ENCODE measurements at places on chromosomes 13 and 19.

DNA sequence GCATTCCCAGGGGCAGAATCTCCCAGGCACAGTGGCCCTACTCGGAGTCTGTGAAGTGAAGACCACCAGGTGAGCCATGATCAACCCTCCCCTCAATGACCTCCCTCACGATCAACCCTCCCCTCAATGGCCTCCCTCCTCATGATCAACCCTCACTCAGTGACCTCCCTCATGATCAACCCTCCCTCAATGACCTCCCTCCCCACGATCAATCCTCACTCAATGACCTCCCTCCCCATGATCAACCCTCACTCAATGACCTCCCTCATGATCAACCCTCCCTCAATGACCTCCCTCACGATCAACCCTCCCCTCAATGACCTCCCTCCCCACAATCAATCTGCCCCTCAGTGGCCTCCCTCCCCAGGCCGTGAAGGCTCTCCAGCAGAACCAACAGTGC, 32.1 kb downstream of the SBNO2 start:
- DNase-seq = no peak

DNA sequence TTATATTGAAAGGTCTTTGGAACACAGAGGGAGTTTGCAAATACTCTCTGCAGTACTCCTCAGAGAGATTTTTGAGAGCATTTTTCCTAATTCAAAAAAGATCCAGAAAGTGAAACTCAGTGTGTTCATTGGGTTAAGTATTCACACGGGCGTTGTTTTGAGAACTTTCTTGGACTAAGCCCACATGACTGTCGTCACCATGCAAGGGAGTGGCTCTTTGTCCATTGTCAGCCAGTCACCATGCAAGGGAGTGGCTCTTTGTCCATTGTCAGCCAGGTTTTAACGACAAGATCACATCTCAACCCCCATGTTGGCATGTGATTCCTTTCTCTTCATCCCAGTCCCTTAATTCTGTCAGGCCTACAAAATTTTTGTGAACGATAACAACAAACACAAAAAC, 81.2 kb upstream of the STK24 start:
- DNase-seq = no peak

GRCh38 chr19:13302526-13303270, 152.5 kb downstream of the IER2 start:
- DNase-seq = no peak

DNA sequence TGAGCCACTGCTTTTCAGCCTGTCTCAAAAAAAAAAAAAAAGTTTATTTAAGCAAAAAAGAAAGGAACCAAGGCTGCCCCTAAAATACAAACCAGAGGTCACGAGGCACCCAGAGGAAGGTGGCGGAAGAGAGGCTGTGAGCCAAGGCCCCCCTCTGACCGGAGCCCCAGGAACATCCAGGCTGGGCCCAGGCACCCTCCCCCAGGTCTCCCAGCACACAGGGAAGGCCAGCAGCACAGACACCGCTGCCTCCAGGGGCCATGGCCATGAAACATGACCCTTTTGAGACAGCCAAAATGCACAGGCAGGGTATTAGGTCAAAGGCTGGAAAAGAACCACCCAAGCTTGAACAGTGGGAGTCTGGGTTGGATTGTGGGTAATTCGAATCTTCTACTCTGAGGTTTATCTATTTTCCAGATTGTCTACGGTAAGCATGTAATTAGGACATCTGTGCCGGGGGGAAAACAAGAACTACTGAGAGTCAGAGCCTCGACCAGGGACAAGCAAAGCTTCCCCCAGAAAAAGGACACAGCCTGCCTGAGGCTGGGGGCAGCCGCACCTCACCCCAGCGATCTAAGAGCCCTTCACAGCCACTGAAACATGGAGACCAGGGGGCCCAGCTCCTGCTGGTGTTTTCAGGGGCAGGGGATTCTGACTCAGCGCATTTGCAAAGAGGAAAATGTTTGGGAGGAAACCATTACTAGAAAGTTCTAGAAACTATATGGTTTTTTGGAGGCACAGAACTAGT, 8.4 kb downstream of the PEX11G start:
- DNase-seq = no peak

GRCh38 chr13:20686167-20686566, 17.3 kb upstream of the IL17D start:
- DNase-seq = no peak

DNA sequence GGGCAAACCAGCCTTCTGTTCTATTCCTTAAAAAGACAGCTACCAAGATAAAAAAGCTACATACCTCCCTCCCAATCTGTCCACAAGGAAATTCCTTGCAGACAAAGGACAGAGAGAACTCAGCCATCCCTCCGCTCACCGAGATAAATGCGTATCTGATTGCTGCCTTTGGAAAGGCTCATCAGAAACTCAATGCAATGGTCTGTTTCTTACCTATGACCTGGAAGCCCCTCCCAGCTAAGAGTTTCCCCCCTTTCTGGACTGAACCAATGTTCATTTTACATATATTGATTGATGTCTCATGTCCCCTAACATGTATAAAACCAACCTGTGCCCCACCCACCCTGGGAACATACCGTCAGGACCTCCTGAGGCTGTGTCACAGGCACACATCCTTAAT, 11.6 kb downstream of the BTBD2 start:
- no peak for DNase-seq

DNA sequence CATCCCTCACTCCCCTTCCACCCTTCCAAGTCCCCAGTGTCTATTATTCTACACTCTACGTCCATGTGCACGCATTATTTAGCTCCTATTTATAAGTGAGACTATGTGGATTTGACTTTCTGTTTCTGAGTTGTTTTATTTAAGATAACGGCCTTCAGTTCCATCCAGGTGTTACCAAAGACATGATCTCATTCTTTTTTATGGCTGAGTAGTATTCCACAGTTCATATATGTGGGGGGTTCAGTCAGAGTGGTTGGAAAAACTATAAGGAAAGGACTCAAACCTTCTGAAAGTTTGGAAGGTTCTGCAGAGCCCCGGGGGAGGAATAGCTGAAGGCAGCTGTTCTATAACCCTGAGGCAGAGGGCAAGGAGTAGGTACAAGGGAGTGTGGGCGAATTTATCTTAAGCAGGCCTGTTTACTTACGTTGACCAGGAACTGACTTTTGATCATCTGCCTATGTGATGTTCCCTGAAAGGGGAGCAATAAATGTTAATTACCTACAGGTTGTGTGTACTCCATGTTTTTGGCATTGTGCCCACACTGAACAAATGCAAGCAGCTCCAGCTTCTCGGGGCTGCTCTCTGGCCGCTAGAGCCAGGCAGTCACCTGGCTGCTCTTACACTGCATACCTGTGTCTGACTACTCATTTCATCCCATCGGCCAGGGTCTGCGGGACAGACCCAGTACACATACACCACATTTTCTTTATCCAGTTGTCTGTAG, 13.5 kb upstream of the ADGRE1 start:
- no peak for DNase-seq

DNA sequence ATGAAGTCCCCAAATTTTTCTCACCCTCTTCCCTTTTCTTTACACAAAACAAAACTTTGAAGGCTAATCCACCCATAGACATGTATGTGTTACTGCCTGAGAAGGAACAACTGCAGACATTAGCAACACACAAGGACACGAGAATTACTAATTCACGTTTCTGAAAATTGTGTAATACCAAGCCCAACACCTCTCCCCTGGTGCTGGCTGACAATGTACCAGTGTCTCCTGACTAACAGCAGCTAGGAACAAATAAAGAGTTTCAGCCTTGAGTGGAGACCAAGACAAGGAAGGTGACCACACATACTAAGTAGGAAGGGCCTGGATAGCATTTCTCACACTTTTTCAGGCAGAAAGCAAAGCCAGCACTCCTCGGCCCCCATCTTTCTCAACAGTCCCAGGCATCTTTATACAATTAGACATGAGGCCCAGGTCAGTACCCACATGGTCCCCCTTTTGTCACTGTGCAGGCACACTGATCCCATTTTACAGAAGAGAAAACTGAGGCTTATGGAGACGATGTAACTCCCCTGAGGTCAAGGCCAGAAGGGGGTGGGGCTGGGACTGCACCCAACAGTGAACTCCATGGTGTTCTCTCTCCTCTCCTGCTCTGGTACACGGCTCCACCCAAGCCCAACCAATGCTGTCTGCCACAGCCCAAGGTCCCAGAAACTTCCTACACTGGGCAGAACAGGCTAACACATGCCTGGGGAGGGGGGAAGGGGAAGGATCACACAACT, 8.7 kb downstream of the BRD4 start:
- no peak for DNase-seq

DNA sequence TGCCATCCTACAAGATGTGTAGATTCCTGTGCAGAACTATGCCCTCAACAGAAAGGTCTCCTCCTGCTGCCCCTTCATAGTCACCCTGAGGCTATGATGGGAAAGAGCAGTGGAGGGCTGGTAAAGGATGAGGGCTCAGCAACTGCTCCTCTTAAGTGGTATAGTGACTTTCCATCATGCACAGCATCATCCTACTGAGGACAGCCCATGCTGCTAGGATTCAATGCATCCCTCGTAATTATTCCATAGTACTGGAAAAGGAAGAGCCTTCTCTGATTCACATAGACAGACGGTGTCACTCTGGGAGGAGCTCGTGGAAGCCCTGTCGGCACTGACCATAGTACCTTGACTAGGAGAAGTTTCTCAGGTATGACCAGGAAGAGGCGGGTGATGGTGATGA, 47.6 kb upstream of the IRS2 start:
- no peak for DNase-seq

DNA sequence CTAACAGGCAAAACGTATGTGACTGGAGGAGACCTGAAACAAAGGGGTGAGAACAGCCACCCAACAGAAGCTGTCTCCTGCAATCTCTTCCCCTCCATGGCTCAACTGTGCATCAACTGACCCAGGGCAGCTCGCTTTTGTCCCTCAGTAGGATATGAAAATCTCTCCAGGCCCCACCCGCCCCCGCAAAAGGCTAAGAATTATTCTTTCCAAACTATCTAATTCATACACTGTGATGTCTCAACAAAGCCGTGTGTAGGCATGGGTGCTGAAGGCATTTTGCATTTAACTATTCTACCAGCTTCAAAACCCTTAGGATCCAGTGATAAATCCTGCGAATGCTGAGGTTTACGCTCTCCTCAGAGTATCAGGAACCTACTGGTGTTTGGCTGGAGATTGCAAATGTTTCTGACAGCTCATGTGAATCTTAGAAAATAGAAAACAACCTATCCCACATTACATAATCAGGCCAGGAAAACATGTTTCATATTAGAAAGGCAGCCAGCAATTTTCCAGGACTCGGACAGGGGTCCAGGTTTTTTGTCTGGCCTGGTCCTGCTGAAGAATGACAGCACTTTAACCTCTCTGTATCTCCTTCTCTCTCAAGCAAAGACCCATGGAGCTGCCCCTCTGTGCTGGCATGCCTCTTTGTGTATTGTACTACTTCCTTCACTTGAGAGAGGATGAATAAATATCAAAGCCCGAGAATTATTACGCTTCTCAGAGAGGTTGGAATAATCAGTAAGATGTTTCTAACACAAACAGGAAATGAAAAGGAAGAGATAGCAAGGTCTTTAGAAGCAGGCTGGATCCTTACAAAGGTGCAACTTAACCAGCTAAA, 17.3 kb downstream of the DHRS12 start:
- no peak for DNase-seq

GRCh38 chr13:37641391-37641790, 42.8 kb upstream of the POSTN start:
- no peak for DNase-seq

DNA sequence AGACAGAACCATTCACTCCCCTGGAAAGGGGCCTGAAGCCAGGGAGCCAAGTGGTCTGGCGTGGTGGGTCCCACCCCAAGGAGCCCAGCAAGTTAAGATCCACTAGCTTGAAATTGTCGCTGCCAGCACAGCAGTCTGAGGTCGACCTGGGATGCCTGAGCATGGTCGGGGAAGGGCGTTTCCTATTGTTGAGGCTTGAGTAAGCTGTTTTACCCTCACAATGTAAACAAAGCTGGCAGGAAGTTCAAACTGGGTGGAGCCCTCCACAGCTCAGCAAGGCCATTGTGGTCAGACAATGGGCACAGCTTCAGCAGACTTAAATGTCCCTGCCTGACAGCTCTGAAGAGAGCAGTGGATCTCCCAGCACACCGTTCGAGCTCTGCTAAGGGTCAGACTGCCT, 195.6 kb upstream of the DACH1 start:
- no peak for DNase-seq

DNA sequence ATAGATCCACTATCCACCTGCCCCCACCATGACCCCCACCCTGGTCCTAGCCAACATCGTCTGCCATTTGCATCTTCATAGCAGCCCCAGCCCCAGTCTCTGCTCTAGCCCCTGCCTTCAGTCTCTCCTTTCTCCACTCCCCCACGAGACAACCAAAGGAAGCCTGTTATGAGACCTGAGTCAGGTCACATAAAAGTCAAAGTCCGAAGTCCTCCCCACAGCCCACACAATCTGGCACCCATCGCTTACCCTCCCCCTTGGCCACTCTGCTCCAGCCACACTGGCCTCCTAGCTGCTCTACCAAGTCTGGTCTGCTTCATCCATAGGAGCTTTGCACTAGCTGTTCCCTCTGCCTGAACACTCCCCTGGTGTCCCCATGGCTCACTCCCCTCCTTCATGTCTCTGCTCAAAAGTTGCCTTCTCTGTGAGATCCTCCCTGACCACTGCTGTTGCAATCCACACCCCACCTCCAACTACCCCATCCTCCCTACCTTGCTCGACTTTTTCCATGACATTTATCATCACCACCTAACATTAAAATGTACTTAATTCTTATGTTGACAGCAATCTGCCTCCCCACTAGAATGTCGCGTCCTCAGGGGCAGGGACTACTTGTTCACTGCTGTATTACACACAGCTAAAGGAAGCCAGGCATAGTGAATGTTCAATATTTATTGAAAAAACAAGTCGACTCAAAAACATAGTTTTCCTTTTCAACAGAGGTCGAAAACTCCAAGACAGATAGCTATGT, 1.2 kb upstream of the PLEKHG2 start:
- DNase-seq = peak; percentile 78

DNA sequence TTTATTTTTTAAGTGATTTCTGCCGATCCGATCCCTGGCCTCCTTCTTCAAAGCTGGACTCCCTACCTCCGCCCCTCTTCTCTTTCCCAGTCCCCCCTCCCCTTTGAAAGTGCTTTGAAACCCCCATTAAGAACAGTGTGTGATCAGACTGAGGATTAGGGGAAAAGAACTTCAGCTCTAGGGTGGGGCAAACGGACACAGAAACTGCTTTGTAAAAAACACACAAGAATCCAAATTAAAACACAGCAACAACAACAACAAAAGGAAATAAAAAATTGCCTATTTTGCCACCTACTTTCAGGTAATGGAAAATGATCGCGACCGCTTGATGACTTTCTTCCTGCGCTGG, 1.4 kb downstream of the SPRY2 start:
- peak; percentile 4 for DNase-seq

GRCh38 chr13:97367016-97367822, 66.8 kb upstream of the RAP2A start:
- DNase-seq = no peak

- no peak for DNase-seq
Observed at GRCh38 chr19:38006361-38007045, 99.5 kb downstream of the SIPA1L3 start.

DNA sequence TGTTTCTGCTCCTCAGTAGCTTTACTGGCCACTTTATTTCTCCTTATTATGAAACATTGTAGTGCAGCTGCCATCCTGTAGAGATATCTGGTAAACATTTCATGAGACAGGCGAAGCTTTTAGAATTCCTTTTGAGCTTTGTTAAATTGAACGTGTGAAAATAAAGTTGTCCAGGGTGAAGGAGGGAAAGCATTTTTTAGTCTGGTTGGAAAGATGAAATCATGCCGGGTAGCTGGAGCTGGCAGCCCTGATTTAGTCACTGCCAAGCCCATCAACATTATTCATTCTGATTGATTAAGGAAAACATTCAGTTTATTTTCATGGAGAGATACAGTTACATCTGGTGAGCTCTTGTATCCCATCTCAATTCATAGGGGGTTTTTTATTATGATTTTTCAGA, 326.2 kb upstream of the GPC6 start:
- no peak for DNase-seq

Data from CD4-positive, alpha-beta T cell treated with Interleukin-4 for 1 hour (primary cell).